ENCODE measurements at places on chromosomes 7 and 10. TPM values are rescaled to one million over a fixed set of nuclear protein-coding genes. Genes with fewer than 3 reads are reported as not detected.

The FAM171A1 gene
- 25.6 TPM for total RNA-seq

The SCIN gene
- total RNA-seq = 0.45 TPM

The COL17A1 gene
- 1.9 TPM for total RNA-seq

The PNLIP gene
- not detected for total RNA-seq

The AKR1C1 gene
- total RNA-seq = 584 TPM

The SHH gene
- 2.2 TPM for total RNA-seq

The EBLN1 gene
- total RNA-seq = not detected

The GGCT gene
- 110 TPM for total RNA-seq

The CRHR2 gene
- not detected for total RNA-seq

The EPO gene
- not detected for total RNA-seq

The ZNF503 gene
- total RNA-seq = 9.9 TPM

The PLEKHS1 gene
- not detected for total RNA-seq

The SLIT1 gene
- 0.06 TPM for total RNA-seq

The CRTAC1 gene
- 1.3 TPM for total RNA-seq

The AP3M1 gene
- total RNA-seq = 33.6 TPM

The VWDE gene
- total RNA-seq = 0.29 TPM

The SH2D4B gene
- not detected for total RNA-seq

The CALHM3 gene
- 0.31 TPM for total RNA-seq

The SLC16A12 gene
- 0.19 TPM for total RNA-seq

The MDFIC gene
- 20.1 TPM for total RNA-seq

The ACHE gene
- total RNA-seq = 2.6 TPM

The AOAH gene
- not detected for total RNA-seq

The INMT gene
- not detected for total RNA-seq

The POMZP3 gene
- 25.4 TPM for total RNA-seq

The PTPRZ1 gene
- not detected for total RNA-seq

The WEE2 gene
- total RNA-seq = not detected

The BET1 gene
- total RNA-seq = 30.3 TPM

The SLC26A3 gene
- total RNA-seq = not detected

The PTPRE gene
- 4.0 TPM for total RNA-seq

The PRLHR gene
- total RNA-seq = not detected

The MYOZ1 gene
- total RNA-seq = not detected

The FZD1 gene
- 2.2 TPM for total RNA-seq

The PRF1 gene
- total RNA-seq = not detected

The TMEM72 gene
- total RNA-seq = not detected

The MUC3A gene
- total RNA-seq = 22.0 TPM

The NACAD gene
- 0.35 TPM for total RNA-seq

The DTX2 gene
- 39.2 TPM for total RNA-seq

The NPFFR1 gene
- not detected for total RNA-seq

The ENTPD1 gene
- 0.17 TPM for total RNA-seq

The CNPY1 gene
- total RNA-seq = not detected

The GDF2 gene
- total RNA-seq = not detected

The ADRA2A gene
- not detected for total RNA-seq

The CNNM2 gene
- 5.3 TPM for total RNA-seq

The SUGCT gene
- total RNA-seq = 1.0 TPM

The NANOS1 gene
- total RNA-seq = 2.8 TPM

The MCM10 gene
- total RNA-seq = 23.2 TPM

The TET1 gene
- total RNA-seq = 0.58 TPM

The HMX3 gene
- not detected for total RNA-seq

The BCCIP gene
- 109 TPM for total RNA-seq

The SPAM1 gene
- total RNA-seq = not detected

The LEP gene
- not detected for total RNA-seq

The CDHR3 gene
- total RNA-seq = 5.4 TPM

The CALML3 gene
- total RNA-seq = not detected

The CLDN3 gene
- total RNA-seq = 3.9 TPM

The ZNF425 gene
- 1.9 TPM for total RNA-seq

The SFRP4 gene
- 7.7 TPM for total RNA-seq

The AGK gene
- total RNA-seq = 28.9 TPM

The OPN4 gene
- total RNA-seq = not detected

Measured in A549 treated with ZK216348 at 1 μM for 4 hours (cell line).